GM13977 (cell line): ENCODE measurements at places on chromosomes 3 and 15.

DNA sequence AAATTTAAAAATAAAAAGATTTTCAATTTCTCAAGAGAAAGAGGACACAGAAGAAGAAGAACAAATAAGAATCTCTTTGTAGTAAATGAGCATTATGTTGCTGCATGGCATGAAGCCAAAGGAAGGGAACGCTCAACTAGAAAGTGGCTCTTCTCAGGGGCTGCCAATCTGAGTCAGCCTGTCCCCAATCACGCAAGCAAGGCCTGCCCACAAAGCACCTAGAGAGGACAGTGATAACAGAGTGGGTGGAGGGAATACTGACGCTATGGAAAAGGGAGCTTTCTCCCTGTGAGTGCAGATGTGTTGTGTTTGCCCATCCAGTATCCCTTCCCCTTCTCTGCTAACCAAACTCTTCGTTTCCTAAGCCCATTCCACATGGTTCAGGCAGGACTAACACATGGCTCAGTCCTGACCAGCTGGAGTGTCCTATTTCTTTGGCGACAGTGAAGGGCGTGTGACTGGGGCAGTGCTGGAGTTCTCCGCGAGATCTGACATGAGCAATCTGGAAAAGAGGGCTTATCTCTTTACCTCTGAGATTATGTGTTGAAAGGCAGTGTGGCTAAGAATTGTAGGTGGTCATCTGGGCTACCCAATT is 14.2 kb downstream of the FBN1 start:
- DNase-seq = no peak

DNA sequence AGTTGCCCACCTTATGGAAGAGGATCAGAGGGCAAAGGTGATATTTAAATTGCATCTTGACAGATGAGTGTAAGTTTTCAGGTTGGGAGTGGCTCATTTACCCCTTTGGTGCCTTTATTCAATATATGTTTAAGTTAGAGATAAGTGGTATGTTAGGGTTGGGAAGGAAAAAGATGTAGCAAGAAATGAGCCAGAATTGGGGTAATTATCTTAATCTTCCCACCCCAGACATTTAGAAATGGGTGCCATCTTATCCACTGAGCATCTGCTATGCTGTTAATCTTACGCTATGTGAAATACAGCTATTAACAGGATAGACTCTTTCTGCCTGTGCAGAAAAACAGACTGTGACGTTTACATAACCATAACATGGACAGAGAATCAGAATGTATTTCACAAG is 6.3 kb downstream of the CMTM7 start:
- DNase-seq = no peak

- DNase-seq = no peak
Measured at GRCh38 chr15:67769497-67770357, 55.6 kb upstream of the SKOR1 start.

DNA sequence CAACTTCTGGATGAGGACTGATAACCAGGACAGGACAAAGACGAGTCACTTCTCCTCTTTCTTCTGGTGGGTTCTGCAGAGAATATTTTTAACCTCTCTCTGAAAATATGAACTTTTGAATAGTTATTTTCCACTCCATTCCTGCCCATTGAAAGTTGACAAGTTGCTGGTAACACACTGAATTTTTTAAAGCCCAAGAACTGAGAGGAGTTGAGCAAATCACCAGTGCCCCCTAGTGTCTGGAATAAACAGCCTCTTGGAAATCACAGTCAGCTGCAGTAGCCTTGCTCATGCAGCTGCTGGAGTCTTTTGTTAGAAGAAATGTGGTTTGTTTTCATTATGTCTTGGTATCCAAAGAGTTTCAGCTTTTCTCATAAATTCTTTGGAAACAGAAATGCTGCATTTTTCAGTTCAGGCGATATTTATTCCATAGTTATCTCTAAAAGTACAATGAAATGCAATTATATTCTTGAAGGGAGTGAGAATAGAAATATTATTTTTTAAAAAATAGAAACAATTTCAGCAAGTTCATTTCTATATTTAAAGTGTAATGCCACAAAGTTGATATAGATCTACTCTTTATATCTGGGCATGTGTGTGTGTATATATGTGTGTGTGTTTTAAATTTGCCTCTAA is 741.0 kb upstream of the CBLB start:
- DNase-seq = peak; percentile 31

- no peak for DNase-seq
Measured at GRCh38 chr3:66656609-66657008, 155.8 kb upstream of the LRIG1 start.

GRCh38 chr3:140857993-140858392 is 83.6 kb upstream of the SLC25A36 start:
- no peak for DNase-seq

- DNase-seq = no peak
Measured at GRCh38 chr15:74657846-74658245, 38.0 kb downstream of the EDC3 start.

GRCh38 chr3:196775938-196776337 is 36.3 kb downstream of the PAK2 start:
- DNase-seq = no peak

GRCh38 chr3:59247402-59247841 is 197.6 kb upstream of the CFAP20DC start:
- peak; percentile 18 for DNase-seq

- no peak for DNase-seq
Measured at GRCh38 chr3:116034794-116035193, 410.5 kb downstream of the LSAMP start.

DNA sequence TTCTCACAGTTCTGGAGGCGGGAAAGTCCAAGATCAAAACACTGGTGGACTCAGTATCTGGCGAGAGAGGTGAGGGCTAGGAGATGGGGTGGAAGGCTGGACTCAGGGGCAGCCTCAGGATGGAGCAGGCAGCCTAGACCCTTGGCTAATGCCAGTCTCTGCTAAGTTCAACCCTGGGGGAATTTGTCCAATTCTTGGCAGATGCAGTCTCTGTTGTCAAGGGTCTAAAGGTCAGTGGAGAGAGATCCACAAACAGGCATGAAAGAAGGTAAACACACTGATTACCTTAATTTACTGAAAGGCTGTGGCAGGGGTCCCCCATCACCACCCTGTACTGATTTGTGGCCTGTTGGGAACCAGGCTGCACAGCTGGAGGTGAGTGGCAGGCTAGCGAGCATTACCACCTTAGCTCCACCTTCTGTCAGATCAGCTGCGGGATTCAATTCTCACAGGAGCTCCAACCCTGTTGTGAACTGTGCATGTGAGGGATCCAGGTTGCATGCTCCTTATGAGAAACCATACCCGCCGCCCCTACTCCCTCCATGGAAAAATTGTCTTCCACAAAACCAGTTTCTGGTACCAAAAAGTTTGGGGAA is 32.5 kb upstream of the RHCG start:
- no peak for DNase-seq

DNA sequence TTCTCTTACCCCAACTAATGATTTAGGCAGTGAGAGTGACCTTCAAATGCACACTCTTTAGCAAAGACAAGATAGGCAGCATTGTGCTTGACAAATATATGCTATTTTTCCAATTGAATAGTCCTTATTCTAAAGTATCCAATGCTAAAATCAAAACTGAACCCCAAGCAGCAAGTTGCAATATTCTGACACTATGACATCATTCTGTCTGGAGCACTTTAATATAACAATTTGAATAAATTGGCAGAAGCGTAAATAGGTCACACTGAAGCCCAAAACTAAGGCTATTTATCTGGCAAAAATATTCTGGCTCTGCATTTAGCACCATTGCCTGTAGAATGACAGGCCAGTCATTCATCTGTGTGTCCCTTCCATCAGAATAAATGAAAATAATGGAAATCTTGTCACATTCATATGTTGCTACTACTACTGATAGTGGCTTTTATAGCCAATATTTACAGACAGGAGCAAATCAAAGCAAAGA is 2.9 kb downstream of the CBLB start:
- DNase-seq = no peak

DNA sequence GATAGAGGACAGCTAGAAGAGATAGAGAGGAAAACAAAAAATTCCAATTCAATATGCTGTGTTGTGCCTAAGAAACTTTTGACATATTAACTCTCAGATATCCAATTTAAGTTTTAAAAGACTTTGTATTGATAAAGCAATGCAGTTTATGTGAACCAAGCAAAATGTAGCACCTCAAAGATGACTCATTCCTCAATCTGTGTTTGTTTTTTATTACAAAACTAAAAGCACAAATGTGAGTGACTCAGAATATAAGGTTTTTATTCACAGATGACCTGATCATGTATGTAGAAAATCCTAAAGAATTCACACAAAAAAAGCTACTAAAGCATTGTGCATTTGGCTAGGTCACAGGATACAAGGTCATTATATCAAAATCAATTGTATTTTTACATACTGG is 11.1 kb downstream of the HCLS1 start:
- DNase-seq = no peak

DNA sequence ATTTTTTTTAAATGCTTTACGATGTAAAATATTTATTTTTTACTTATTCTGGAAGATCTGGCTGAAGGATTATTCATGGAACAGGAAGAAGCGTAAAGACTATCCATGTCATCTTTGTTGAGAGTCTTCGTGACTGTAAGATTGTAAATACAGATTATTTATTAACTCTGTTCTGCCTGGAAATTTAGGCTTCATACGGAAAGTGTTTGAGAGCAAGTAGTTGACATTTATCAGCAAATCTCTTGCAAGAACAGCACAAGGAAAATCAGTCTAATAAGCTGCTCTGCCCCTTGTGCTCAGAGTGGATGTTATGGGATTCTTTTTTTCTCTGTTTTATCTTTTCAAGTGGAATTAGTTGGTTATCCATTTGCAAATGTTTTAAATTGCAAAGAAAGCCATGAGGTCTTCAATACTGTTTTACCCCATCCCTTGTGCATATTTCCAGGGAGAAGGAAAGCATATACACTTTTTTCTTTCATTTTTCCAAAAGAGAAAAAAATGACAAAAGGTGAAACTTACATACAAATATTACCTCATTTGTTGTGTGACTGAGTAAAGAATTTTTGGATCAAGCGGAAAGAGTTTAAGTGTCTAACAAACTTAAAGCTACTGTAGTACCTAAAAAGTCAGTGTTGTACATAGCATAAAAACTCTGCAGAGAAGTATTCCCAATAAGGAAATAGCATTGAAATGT is 15.6 kb downstream of the THBS1 start:
- no peak for DNase-seq

DNA sequence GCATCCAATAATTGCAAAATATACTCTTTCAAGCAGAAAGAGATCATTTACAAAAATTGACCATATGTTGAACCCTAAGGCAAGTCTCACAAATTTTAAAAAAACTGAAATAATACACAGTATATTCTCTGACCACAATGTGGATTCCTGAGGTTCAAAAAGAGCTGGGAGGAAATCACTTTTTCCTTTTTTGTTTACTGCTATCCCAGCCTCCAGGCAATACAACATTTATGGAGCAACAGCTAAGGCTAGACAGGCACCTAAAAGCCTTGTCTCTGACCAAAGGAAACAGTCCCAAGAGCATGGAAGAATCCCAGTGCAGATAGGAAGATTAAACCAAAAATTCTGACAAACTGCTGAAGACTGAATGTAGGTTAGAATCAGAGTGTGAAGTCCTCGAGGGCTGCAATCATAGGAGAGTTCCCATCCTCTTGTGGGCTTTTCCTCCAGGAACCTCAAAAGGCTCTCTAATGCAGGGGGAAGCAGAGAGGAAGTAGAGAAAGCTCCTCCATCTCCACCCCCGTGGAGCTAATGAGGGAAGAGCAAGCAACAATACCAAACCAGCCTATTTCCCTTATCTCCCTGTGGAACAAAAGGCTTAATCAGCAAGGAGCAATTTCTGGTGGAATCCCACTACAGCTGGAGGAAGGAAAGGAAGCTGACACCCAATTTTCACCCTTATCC is 57.0 kb downstream of the TMCC1 start:
- no peak for DNase-seq

DNA sequence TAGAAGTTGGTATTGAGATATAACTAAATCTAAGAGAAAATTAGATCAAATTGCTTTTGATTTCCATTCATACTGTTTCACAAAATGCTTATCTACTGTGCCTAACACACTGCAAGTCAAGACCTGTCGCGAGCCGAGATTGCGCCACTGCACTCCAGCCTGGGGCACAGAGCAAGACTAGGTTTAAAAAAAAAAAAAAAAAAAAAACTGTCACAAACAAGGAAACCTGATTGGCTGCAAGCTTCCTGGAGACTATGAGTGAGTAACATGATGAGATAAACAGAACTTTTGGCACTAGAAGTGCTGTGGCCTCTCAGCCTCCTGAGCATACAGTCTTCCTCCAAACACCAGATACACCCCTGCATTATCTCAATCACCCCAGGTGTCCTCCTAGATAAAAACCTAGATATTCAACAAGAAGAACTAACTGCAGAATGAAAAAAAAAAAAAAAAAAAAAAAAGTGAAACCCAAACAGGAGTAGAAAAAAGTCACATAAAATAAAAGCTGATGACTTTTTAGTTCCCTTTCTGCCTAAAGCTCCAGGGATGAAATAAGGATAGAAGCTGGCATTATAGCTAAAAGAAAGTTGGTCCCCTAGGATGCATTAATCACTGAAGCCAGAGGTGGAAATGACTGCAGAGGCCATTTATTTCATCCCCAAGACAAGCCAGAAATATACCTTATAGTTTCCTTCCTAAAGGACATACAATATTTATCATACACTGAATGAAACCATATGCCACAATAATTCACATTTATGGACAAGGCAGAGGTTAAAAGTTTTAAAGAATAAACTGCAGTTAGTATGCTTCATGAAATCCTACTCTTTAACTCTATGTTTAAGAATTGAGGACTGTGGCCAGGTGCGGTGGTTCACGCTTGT is 82.4 kb downstream of the P3H2 start:
- DNase-seq = no peak

GRCh38 chr3:107969994-107970819 is 120.6 kb downstream of the CD47 start:
- no peak for DNase-seq

DNA sequence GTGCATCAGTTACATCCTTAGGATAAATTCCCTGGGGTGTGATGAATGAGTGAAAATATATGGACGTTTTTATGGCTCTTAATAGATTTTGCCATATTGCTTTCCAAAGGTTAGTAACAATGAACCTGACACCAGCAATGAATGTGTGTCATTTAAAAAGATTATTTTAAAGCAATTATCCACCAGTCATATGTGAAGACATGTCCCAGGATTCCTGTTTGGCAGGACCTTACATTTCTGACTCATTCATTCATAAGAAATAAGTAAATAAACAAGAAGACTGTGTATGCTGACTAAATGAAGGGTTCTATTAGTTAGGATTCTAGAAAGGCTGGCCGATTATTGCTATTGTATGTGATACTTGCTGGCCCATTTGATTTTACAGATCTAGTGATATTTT is 201.5 kb downstream of the SOX2 start:
- DNase-seq = no peak

DNA sequence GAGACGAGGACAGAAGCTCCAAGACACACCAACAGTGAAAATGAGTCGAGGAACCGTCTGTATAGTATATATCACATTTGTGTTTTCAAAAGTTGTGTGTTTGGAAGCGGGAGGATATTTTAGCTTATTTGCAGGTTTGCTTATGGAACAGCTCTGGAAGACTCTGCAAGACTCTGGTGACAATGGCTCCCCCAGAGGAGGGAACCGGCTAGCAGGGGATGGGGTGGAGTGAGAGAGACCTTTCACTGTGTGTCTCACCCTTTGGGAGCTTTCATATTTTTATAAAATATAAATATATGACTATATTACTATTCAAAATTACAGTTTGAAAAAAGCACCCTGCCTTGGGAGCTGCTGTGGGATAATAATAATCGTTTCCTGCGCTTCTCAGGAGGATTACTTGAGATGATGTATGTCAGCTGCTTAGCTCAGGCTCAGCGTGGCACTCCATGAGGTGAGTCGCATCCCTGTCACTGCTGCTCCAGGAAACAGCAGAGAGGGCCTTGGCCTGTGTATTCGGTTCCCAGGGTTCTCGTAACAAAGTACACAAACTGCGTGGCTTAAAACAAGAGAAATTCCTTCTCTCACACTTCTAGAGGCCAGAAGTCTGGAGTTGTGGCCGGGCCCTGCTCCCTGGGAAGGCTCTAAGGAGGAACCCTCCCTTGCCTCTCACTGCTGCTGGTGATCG is 183.9 kb downstream of the FAM43A start:
- DNase-seq = no peak
